Endothelial cell of coronary artery (primary cell): ENCODE measurements at places on chromosomes 7 and 10. TPM values are rescaled to one million over a fixed set of nuclear protein-coding genes. Genes with fewer than 3 reads are reported as not detected.

HOXA4 gene
- total RNA-seq, result 0.18 and 0.85 TPM in 2 replicates

UNCX gene
- not detected in 2 replicates for total RNA-seq

TES gene
- 109 and 120 TPM in 2 replicates for total RNA-seq

CTBP2 gene
- 87.1 and 120 TPM in 2 replicates for total RNA-seq
